ENCODE measurements at places on chromosomes 1 and 21.

- DNase-seq = no peak
These were observed 34.5 kb downstream of the POFUT2 start for GRCh38 chr21:45253180-45253579.

- no peak for DNase-seq
These were observed 337.7 kb upstream of the DUSP10 start for GRCh38 chr1:222079566-222079965.

- DNase-seq = no peak
These were observed 19.3 kb downstream of the ITPKB start for GRCh38 chr1:226719596-226720387.

DNA sequence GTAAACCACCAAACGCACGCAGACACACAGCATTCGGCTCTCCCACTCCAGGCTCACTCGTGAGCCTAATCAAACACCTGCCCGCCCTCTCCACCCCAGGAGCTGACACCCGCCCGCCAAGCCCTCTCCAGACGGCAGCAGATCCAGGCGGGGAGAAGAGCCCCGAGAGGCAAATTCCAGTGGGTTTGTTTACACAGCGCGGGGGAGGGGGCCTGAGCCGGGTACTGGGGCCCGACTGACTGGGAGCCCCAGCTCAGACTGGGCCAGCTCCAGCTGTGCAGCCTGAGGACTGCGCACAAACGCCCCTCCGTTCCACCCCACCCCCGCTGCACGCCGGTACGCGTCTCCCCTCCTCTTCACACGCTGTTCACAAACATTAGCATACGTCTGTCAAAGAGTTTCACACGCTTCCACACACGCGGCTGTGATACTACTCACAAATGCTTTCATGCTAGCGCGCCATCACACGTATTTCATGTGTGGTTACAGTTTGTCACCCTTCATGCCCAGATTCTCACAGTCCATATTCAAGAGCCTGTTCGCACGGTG is 1.0 kb upstream of the EFNA1 start:
- no peak for DNase-seq

DNA sequence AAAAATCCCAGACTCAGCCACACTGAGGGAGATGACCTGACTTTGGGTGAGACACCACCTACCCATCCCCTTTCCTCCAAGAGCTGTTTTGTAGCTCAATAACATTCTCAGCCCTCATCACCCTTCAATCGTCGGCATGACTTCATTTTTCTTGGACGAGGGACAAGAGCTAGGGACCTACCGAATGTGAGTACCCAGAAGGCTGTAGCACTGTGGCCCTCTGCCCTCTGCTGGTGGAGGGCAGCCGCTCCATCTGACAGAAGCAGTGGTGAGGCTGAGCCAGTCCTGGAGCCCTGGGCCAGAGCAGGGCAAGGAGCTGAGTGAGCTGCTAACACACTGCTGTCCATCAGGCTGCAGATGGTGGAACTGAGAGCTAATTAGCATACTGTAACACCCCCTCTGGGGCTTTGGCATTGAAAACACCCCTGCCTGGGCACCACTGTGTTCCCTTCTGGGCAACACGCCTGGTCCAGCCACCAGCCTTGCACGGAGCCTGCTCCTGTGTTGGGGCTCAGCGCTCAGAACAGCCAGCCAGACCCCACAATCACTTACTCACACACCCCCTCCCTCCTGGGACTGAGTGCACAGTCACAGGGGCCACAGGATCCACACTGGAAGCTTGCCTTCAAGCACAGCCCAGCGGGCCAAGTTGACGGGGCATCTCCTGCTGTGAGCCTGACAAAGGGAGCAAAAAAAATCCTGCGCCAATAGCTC is 18.3 kb upstream of the ALPL start:
- DNase-seq = no peak

DNA sequence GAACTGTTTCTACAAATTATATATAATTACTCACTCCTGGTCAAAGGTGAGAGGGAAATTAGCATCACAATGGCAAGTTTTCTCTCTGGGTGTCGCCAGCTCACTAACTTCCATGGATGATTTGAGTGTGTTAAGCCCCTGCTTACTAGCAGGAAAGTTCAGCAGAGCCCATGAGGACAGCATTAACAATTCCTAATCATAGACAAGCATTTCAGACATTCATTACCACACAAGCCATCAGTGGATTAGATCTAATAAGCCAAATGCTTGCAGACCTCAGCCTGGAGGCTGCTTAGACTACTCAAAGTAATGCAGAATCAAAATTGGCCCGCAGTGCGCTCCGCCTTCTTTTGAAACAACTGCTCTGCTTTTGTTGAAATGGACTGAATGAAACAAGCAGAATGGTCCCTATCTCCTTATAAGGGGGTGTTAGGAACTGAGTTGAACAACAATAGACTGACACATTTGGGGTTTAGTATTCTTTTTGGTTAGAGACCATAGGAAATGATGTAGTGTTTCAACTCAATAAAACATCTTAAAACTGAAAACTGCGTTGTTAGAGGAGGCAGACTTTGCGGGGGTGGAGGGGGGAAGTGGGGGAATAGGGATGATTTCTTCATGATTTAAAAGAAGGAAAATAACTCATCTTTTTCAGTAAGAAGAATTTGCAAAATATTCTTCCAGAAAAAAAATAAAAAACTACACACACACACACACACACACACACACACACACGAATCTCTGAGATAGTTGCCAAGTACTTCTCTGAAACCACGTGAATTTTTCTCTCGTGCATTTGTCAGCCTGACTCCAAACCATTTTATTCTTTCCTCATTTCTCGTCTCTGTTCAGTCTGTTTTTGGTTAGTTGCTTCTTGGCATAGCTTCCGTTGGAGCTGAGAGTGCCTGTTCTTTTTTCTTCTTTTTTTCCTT is 54.6 kb downstream of the GORAB start:
- no peak for DNase-seq

DNA sequence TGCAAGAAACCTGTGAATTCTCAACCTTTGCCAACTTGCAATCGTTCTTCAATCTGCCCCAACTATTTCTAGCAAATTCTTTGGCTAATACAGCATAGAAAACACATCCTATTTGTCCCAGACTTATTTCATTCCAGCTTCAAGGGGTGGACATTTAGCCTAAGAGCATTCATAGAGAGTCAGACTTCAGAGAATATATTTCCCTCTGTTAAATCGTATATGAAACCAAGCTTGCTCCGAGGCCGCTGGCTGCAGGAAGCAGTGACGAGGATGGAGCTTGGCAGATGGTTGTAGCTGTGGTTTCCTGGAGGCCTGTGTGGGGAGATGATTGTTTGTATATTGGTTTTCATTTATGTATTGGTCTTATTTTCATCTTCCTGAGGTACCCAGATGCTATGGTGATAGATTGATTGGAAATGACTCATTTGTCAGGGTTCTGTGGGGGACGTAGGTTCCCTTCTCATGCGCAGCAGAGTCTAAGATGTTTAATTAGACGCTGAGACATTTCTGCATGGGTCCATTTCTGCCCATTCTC is 26.1 kb downstream of the MAN1C1 start:
- DNase-seq = no peak

DNA sequence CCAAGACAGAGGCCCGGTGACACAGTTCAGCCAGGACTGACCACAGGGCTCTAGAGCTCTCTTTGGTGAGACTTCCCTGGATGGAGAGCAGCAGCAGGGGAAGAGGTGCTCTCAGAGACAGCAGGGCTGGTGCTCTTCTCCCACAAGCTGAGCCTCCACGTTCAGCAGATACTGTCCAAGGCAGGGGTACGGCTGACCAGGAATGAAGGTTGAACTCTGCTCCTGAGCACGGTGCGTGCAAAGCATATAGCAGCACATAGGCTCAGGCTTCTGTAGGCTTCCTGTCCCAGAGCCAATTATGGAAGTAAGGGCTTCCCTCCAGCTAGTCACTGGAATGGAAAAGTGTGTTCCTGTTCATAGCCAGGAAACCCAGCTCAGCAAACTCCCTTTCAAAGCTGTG is 23.9 kb downstream of the DMBX1 start:
- DNase-seq = no peak

DNA sequence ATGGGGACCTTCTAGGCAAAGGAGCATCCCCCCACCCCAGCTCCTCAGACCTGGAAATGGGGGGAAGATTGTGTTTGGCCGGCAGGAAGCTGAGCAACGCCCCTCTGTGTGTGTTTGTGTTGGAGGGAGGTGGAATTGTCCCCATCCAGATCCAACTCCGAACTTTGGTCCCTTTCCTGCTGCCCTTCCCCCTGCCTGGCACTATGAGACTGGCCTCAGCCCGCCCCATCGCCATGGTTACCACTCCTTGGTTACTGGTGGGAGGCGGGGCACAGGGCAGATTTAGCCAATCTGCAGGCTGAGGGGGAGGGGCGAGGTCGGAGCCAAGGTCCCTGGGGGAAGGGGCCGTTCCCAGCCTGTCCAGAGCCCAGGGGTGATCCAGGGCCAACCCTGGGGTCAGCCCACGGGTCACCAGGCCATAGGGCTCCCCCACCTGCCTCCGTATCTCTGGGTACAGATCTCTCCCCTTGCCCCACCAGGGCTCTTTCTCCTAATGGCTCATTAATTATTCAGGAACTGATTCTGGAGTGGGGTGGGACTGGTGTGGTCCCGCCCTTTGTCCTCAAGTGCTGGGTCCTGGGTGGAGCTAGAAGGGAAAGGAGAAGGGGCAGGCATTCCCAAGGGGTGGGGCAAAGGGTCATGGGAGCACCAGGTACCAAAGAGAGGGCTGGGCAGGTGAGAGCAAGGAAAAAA is 15.2 kb downstream of the PTPRF start:
- DNase-seq = no peak

DNA sequence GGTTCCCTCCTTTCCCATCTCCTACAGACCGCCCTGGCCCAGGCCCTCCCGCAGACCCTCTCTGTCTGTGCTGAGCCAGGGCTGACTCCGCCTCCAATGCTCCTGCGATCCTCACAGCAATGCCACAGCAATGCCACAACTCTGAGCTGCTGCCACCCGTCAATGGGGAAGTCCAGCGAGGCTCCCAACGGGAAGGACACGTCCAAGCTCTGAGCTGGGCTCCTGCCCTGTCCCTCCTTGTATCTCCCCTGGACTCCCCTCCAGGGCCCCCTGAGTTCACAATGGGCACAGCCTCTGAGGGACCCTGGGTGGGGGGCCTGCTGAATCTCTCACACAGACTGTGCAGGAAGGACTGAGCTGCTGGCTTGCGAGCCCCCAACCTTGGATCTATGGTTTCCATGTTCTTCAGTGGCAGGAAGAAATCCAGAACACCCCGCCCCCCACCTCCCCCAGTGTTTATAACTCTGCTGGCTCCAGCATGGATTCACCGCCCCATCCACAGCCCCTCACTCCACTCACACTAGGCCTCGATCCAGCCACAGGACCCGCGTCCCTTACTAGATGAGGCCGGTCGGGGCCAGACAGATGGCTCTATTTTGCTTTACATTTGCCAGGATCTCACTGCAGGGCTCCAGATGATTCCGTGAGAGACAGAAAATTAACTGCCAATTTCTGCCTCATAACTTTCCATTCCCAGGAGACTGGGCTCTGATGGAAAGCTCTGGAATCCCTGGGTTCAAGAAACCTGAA is 338.0 kb downstream of the MATN1 start:
- DNase-seq = no peak

DNA sequence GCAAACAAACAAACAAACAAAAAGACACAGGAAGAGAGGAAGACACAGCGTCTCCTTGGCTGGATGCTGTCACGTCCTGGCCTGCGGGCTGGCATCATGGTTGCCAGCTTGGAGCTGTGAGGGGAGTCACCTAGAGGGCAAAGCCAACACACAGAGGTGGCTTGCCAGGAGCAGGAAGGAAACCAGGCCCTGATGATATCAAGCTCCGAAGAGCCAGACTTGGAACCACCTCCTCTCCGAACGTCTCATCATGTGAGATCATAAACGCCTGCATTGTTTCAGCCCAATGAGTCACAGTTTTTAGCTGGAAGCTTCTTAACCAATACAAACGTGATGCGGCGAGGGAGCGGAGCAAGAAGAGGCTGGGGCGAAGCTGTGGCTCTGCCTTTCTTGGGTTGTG is 8.7 kb downstream of the PLA2G2D start:
- DNase-seq = no peak

DNA sequence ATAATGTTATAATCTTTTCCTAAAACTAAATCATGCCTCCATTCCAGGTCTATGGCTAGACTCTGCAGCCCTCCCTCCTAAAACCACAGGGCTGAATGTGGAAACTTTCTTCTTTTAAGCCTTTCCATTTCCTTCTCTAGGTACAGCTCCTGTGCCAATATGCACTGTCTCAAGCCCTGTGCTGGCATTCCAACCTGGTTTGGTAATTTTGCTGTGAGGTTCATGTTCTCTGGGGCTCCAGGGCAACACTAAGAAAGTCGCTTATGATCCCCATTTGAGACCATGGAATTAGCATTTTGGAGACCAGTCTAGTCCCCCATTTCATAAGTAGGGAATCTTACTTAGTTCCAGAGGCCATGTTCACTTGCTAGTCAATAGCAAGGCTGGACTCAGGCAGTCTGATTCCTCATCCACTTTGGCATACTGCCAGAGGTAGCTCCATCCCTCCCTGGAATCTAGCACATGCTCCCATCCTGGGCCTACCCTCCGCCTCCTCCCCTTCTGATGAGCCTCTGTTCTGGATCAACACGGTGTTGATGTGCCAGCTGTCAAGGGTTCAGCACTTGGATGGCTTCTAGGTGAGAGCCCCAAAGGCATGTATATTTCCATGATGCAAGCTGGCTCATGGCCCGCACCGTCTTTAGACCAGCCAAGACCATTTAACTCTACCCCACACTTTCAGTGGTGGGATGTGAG is 36.5 kb downstream of the ZMYND12 start:
- no peak for DNase-seq

GRCh38 chr1:45134461-45134873 is 71.9 kb downstream of the ZSWIM5 start:
- DNase-seq = no peak

- no peak for DNase-seq
These were observed 20.3 kb downstream of the PIK3R3 start for GRCh38 chr1:46112108-46112507.

DNA sequence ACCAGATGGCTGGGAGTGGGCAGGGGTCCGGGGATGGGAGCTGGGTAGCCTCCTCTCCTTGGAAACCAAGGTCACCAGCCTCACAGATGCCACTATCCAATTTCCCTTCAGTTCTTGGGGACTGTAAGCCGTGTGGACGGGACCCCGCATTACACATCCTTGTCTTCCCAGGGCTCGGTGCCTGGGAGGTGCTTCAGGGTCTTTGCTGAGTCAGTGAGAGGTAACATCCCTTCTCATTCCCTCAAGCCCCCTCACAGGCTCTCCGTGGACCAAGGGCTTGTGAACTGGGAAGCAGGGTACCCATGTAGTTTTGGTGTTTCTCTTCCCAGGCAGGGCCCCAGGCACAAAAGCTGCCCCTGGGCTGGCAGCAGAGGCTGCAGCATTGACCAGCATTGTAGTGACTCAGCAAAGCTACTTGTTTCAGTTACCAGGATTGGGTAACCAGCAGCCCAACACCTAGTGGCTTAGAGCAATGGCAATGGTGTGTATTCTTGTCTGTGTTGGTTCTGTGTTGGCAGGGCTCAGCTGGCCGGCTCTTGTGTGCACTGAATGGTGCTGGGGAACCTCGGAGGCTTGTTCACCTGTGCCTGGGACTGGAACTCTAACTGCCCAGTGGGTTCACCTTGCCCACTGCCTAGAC is 24.6 kb upstream of the PCBP3 start:
- DNase-seq = no peak

DNA sequence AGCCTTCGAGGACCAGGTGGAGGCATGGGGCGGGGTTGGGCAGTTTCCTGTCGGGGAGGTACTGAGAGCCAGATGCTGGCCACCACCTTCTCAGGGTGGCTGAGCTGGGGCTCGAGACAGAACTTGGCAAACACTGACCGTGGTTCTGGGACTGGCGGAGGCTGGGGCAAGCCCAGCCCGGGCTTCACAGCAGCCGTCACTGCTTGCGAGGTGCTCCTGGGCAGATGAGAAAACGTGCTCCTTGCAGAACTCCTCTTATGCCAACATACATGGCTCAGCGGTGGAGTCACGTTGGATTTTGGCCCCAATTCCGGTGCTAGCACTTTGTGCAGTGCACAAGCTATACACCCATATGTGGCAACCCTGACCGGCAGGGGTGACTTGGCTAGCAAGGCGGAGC is 69.2 kb downstream of the RUNX3 start:
- DNase-seq = no peak
